Caudate nucleus (tissue), 63 donors: ENCODE measurements at places on chromosomes 5 and 9.

DNA sequence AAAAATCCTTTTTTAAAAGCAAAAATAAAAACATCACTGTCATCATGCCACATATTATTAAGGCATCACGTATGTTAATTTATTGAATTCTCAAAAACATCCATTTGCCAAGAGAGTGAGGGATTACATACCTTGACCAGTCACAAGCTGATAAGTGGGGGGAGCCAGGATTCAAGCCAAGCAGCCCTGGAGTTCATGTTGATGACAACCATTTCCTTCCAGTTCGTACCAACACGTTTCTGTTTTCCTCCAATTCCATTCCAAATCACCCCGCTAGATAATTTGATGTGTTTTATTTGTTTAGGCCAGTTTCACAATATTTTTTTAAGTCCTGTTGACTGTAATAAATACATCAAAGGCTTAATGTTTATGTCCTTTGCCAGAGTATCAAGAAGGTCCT is 53.0 kb downstream of the SLC1A3 start:
- DNase-seq = no peak

- peak; percentile 65 for DNase-seq
These were observed 557 bp downstream of the PJA2 start for GRCh38 chr5:109408991-109409843.

GRCh38 chr5:5418006-5418405 is 4.5 kb upstream of the ICE1 start:
- no peak for DNase-seq

DNA sequence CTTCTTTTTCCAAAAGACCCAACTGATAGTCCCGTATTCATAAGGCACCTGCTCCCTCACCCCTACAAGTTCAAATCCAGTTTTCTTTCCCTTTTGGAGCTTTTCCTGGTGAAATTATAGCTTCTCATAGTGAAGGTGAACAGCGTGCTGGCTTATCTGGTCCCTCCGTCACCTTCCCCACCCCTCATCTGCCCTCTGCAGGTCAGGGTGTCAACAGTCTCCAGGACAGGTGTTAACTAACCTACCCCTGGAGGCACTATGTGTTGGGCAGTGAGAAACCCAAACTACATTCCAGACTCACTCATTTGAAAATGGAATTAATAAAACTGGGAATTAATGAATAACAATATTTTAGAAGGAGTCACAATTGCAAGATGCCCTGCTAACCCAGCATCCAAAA is 109.0 kb upstream of the TAS2R1 start:
- DNase-seq = no peak

- no peak for DNase-seq
These were observed 509.2 kb downstream of the ZNF608 start for GRCh38 chr5:124237206-124237695.

DNA sequence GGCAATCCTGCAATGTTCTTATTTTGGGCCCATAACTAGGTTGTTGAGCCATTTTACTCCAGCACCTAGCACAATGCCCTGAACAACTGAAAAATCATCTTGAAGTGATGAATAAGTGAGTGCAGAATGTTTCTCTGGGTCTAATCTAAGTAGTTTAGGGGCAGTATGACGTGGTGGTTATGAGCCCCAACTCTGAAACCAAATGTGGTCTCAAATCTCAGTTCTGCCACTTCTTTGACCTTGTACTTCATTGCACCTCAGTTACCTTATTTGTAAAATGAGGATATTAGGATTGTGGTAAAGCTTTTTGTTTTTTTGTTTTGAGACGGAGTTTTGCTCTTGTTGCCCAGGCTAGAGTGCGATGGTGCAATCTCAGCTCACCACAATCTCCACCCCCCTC is 80.9 kb upstream of the SNX2 start:
- no peak for DNase-seq

DNA sequence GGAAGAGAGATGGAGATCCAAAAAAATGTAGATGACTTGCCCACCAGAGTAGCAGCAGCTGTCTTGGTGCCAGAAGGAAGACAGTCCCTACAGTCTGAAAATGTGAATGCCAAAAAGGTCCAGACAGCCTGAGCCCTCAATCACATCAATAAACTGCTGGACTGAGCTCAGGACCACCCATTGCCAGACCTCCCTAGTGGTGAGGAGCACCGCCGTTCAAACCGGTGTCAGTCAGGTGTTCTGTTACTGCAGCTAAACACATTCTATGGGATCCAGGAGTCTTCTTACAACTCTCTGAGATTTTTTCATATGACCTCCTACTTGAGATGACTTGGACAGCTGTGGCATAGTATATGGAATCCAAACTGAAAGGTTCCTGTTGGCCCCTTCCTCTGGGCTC is 32.0 kb upstream of the OTP start:
- DNase-seq = no peak

- no peak for DNase-seq
These were observed 4.4 kb downstream of the NDST1 start for GRCh38 chr5:150512368-150512747.

DNA sequence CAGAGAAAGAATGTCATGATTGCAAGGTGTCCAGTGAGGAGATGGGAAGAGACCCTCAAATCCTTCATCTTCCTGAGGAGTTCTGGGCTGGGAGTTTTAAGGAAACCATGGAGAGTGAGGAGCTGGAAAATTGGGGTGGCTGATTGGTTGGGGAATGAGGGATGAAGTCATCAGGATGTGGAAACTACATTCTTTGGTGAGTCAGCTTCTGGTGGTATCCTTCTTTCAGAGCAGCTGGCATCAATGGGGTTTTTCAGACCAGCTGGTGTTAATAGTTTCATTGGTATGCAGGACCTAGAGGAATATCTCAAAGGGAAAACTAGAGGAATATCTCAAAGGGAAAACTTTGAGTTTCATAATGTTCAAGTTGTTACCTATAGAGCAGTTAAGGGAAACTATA is 45.2 kb downstream of the RNF180 start:
- no peak for DNase-seq
